ENCODE measurements at places on chromosomes 12 and 14.
A peak's percentile ranks its signal among the peaks of the same experiment; 100 is the strongest.

GRCh38 chr14:54674046-54674741 lies 107.3 kb downstream of the SAMD4A start:
- H3K36me3 ChIP-seq: no peaks in the 10 kb centered on the region
- H3K27ac ChIP-seq: peak overlapping the region; percentile 29
- no peak for DNase-seq
- peaks cover 44% of the 10 kb centered on the region for H3K4me1 ChIP-seq
- no peaks in the 10 kb centered on the region for H3K27me3 ChIP-seq
- no peak overlapping the region for H3K4me3 ChIP-seq

DNA sequence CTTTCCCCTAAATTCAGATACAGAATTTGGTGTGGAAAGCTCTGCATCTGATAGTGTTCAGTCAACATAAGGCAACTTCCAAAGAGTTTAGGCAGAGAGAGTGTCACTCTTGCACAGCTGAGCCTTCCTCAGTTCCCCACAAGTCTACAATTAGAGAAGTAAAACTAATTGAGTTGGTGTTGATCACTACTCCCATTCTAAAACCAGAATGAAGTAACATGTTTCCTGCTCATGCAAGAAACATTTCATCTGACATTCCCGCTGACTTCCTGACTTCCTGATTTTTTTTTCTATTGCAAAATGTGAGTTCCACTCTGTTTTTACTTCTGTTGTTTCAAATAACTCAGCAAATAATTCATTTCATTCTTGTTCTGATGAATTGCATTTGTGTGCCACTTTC lies 271.0 kb downstream of the ALG10B start:
- DNase-seq: no peak
- H3K4me3 ChIP-seq: no peak overlapping the region
- no peak overlapping the region for H3K27ac ChIP-seq
- no peaks in the 10 kb centered on the region for H3K36me3 ChIP-seq

GRCh38 chr14:103727313-103727980 lies 11.8 kb downstream of the ZFYVE21 start:
- no peak overlapping the region for H3K4me3 ChIP-seq
- peaks cover 20% of the 10 kb centered on the region for H3K36me3 ChIP-seq
- peaks cover 6% of the 10 kb centered on the region for H3K4me1 ChIP-seq
- H3K27me3 ChIP-seq: no peaks in the 10 kb centered on the region
- H3K27ac ChIP-seq: no peak overlapping the region
- peak; percentile 66 for DNase-seq

DNA sequence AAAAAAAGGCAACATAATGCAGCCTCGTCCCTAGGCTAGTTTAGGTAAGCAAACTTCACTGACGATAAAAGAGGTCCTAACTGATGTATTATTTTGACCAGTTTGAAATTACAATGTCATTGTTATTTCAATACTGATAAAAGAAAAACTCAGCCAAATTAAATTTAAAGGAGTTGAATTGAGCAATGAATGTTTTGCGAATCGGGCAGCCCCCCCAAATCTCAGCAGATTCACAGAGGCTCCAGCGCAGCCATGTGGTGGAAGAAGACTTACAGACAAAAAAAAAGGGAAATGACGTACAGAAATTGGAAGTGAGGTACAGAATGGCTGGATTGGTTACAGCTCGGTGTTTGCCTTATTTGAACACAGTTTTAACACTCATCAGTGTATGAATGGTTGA lies 8.2 kb upstream of the LDHB start:
- no peaks in the 10 kb centered on the region for H3K36me3 ChIP-seq
- peaks cover 11% of the 10 kb centered on the region for H3K27me3 ChIP-seq
- no peak overlapping the region for H3K27ac ChIP-seq
- no peak overlapping the region for H3K4me3 ChIP-seq
- DNase-seq: no peak

DNA sequence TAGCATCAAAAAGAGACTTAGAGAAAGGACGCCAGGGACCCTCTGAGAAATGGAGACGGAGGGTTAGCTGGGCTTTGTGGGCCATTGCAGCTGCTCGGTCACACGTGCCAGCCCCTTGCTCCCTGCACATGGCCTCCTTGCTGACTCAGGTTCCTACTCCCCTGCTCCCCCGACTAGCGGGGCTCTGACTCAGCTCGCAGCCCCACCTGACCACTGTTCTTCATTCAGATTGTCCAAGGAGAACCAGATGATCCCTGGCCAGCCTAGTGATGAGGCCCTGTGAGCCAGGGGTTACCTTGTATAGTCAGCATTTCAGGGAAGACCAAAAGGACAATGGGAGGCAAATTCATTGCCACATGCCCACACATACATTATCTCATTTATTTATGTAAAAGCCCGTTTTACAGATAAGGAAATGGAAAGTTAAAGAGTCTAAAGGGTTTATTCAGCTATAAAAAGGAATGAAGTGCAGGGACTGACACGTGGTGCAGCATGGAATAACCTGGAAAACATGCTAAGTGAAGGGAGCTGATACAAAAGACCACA lies 103.4 kb downstream of the LGMN start:
- no peak for DNase-seq
- no peaks in the 10 kb centered on the region for H3K27me3 ChIP-seq
- peaks cover 9% of the 10 kb centered on the region for H3K36me3 ChIP-seq
- H3K27ac ChIP-seq: peak overlapping the region; percentile 99
- no peak overlapping the region for H3K4me3 ChIP-seq

DNA sequence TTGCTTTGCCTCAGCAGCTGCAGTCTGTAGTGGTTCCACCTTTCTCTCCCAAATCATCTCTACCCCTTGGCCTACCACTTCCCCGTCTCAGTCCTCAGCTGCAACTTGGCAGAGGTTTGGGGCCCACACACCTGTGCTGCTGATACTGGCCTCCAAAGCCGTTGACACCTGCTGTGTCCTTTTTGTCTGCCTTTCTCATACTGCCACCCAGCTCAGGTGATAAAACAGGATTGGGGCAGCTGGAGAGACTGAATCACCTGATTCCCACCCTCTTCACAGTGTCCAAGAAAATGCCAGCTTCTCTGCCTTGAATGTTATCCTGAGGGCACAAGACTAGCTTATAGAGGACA lies 103.7 kb downstream of the ETV6 start:
- peaks cover 19% of the 10 kb centered on the region for H3K4me1 ChIP-seq
- no peaks in the 10 kb centered on the region for H3K27me3 ChIP-seq
- H3K4me3 ChIP-seq: no peak overlapping the region
- peak overlapping the region; percentile 1 for H3K27ac ChIP-seq

Measured in osteoblast (primary cell).